Stimulated activated CD8-positive, alpha-beta memory T cell treated with anti-CD3 and anti-CD28 coated beads, Interleukin-12 subunit alpha, Interleukin-12 subunit beta, amount 100 ng/mL, for 1 hour (primary cell): ENCODE measurements at places on chromosomes 7 and 10.

DNA sequence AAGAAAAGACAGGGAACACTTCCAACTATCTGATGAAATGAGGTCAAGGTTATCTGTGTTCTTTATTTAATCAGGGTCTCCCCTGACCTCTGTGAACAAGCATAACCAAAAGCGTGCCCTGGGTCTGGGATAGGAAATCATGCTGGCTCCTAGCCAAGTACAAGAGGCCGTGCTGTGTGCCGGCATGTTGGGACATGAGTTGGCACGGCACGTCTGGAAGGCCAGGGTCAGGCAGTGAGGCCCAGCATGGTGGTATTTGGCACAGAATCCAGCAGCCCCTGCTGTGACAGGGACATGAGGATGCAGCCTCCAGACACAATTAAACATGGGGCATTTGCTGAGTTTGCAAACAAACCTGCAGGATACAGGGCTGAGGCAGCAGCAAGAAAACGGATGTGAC lies 320.4 kb downstream of the PLXNA4 start:
- no peak for DNase-seq

DNA sequence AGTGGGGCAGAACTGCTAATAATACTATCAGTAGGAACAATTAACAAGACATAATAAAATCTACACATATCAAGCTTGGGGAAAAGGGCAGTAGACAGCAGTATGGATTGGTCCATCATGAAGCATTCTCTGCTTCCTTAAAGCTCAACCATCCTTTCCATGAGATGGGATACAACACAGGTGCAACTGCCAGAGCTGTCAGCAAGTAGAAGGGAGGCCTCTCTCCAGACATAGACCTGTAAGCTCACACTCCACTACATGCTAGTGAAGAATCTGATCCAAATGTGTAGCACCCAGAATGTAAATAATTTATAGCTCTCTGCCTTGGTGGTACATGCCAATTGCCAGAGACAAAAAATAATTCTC lies 41.5 kb upstream of the ANAPC16 start:
- no peak for DNase-seq

GRCh38 chr10:61059636-61060035 lies 115.7 kb upstream of the RHOBTB1 start:
- no peak for DNase-seq

GRCh38 chr7:137243741-137244140 lies 99.8 kb downstream of the PTN start:
- DNase-seq, result no peak

DNA sequence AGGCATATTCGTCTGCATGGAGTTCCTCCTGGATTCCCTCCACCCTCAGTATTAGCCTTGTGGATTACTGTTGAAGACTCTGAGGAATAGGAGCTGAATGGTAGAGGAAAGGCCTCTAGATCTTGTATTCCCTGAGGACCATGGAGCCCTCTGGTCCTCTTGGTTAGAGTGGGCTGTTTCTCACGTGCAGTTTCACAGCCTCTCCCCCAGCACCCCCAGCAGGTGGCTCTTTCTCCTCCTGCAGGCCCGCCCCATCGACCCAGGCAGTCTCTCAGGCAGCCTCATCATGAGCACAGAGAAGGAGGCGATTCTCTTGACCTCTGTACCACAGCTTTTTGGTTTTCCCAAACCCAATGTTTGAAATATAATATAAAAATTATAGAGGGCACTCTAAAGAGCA lies 102.0 kb downstream of the WNT2 start:
- no peak for DNase-seq

GRCh38 chr7:33760146-33760545 lies 145.2 kb upstream of the BMPER start:
- no peak for DNase-seq

GRCh38 chr10:80211786-80212185 lies 6.4 kb upstream of the ANXA11 start:
- DNase-seq, result no peak

DNA sequence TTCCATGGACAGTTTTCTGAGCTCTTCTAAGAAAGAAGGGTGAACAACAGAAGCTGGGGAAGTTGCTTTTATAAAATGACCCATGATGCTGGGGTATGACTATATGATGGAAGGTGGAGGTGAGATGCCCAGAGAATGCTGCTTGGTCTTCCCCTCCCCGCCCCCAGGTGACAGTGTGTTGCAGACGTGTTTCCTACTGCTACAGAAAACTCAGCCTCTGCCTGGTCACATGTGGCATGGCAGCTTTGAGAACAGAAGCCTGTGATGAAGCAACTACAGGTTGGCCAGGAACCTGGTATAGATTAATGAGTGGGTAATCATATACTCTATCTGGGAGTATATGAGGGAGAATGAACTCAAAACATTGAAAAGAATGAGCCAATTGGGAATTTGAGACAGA lies 67.1 kb downstream of the MTURN start:
- DNase-seq, result no peak

- no peak for DNase-seq
Measured at GRCh38 chr10:37275216-37275777, 149.9 kb downstream of the ANKRD30A start.

DNA sequence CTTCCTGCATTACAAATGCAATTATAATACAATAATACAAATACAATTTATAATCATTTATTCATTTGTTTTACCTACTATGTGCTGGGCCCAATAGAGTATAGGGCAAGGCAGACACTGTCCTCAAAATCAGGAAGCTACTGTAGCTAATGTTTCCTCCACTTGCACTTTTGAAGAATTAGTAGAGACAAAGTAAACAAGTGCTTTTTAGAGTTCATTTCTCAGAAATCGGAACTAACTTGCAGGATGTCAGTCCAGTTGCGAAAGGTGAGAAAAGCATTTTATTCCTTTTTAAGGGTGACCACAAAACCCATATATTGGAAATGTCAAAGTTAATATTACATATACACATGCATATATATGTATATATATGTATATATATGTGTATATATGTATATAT lies 14.2 kb downstream of the ADRB1 start:
- no peak for DNase-seq

DNA sequence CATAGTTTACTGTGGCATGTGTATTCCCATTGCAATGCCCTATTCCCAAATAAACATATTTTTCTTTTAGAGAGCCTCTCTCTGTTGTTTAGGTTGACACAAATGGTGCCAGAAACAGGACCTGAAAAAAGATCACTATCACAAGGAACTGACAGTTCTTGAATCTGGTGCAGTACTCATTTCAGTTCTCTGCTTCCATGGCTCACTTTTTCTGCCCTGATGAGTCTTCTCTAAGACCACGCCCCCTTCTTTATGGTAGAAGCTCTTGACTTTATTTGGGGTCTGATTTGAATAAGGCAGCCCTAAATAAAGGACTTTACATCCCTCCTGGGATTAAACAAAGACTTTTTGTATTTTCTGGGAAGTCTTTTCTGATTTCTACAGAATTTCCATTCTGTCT lies 3.5 kb upstream of the CCDC126 start:
- no peak for DNase-seq

DNA sequence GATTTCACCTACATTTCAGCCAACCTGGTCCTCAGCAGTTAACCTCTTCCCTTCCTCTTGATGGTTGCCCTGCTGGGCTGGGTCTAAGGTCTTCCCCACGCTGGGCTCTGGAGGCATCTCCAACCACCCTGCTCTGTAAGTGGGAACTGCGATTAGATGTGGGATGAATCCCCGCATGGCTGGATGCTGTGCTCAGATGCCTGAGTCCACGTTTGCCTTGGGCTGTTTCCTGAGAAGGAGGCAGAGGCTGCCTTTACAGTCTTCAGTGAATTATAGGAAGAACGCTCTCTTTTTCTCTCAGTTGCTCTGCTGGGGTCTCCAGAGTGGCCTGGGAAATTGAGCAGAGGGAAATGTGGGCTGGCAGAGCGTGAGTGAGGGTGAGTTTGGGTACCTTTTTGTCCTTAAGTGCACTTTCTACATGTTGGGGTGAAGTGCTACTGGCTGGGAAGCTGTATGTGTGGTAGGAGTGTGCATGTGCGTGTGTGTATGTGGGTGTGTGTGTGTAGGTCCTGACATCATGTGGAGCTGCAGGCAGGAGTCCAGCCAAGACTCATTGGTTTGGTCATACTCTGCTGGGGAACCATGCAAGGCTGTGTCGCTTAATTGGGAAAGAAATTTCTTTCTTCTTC lies 1.5 kb downstream of the GIMAP8 start:
- no peak for DNase-seq

DNA sequence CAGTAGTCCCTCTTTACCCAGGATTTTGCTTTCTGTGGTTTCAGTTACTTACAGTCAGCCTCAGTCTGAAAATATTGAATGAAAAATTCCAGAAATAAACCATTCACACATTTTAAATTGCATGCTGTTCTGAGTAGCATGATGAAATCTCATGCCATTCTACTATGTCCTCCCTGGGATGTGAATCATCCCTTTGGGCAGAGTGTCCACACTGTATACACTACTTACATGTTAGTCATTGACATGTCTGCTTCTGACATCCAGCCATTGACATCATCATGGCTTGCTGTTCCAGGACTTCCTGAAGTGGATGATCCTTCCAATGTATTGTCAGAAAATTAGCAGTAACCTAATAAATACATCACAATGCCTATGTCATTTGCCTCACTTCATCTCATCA lies 34.6 kb upstream of the MALRD1 start:
- DNase-seq, result no peak

DNA sequence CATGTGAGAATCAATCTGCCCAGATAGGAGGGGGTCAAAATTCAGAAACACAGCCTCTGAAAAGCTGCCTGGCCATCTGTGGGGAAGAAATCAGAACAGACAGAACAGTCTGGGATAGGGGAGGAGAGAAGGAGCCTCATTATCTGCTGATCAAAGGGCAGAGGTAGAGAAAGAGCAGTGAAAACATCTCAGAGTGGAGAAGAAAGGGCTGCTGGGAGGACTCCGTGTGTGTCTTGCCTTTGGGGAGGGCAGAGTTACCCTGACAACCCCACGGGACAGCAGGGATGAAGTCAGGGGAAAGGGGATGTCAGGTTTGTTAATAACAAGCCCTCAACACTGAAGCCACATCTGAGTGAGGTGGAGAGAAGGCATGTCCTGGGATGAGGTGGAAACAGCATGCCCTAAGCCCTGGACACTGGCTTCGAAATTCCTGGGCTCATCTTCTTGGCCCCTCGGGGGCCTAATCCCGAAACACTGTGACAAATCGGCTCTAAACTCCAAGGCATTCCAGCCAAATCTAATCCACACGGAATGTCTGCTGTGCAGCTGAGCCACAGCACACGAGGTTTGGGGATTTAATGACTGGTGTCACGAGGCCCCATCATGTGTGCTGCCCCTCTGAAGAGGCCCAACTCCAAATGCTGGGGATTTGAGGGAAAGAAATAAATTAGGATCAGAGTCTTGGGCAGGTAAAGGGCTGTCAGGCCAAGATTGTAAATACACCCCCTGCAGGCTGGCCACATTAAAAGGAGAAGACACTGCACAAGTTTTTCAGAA lies 82.8 kb upstream of the FGFR2 start:
- DNase-seq, result no peak

DNA sequence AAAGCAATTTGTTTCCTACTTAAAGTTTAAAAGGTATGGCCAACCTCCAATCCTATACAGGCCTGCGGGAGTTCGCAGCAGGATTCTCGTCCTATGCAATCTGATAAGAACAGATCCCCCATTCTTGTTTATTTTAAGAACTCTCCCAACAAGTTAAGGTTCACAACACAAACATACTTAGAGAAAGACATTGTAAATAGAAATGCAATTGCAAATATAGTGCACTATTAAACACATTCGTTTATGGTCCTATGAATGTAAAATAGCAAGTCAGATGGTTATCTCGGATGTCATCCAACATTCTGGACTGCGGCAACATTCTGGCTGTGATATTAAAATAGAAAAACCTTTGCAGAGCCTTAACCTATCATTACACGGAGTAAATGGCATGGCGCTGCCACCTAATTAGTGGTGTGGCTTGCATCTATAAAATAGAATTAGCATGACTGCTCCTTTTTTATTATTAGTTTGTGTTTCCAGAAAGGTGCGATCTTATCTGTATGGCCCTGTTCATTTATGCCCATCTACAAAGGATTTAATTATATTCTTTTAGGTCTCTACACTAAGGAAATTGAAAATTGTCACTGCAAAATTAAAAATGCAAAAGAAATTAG lies 37.0 kb downstream of the BEND7 start:
- DNase-seq, result no peak

DNA sequence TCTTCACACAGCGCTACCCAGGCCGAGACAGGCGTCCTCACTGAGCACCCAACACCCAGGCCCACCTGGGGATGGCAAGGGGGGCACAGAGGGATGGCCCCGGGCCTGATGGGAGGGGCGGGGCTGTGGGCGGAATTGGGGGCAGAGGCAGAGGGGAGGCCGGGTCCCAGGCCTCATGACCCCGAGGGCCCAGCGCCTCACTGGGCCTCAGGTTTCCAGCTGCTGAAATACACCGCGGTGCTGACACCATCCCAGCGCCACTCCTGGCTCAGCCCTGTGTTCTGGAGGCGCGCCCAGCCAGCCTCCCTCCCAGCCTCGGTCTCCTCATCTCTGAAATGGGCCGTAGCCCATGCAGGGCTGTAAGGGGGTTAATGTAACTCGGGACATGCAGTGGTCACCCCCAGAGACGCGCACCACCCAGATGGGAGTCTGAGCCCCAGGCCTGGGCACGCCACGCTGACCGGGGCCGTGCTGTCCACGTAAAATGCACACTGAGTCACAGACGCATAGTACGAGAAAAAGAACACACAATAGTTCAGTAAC lies 82.3 kb downstream of the UNCX start:
- no peak for DNase-seq

DNA sequence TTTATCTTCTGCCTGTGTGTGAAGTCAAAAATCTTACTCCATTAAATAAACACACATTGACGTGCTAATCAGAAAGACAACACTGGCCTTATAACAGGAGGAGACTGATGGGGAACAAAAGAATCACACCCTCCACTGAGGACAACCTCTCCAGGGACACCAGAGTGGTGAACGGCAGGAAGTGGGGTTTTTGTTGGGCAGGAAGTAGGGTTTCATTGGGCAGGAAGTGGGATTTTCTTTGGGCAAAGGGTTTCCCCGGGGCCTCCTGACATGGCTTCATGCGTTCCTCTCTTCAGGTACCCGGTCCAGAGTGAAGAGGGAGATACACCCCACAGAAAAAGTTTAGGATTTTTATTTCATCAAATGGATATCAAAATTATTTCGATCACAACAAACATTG lies 30.6 kb downstream of the ADARB2 start:
- DNase-seq, result no peak

DNA sequence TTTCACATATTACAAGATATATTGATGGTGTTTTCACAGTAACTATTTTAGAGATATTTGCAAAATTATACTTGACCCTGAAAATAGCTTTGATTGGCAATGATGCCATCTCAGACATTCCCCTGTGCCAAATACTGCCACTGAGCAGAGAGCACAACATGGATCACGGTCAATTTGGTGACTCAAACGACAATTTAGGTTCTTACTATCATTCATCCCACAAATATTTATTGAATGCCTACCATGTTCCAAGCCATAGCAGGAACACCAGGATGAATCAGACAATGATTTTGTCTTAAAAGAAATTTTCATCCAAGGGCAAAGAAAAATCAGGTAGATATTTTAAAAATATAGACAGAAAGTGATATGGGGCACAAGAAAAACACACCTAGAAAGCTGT lies 153.2 kb upstream of the ADO start:
- no peak for DNase-seq

- DNase-seq, result no peak
Measured at GRCh38 chr7:142571581-142571980, 177.7 kb upstream of the PRSS1 start.
